ENCODE measurements at places on chromosomes 6 and 20. TPM values are rescaled to one million over a fixed set of nuclear protein-coding genes. Genes with fewer than 3 reads are reported as not detected.

DNA sequence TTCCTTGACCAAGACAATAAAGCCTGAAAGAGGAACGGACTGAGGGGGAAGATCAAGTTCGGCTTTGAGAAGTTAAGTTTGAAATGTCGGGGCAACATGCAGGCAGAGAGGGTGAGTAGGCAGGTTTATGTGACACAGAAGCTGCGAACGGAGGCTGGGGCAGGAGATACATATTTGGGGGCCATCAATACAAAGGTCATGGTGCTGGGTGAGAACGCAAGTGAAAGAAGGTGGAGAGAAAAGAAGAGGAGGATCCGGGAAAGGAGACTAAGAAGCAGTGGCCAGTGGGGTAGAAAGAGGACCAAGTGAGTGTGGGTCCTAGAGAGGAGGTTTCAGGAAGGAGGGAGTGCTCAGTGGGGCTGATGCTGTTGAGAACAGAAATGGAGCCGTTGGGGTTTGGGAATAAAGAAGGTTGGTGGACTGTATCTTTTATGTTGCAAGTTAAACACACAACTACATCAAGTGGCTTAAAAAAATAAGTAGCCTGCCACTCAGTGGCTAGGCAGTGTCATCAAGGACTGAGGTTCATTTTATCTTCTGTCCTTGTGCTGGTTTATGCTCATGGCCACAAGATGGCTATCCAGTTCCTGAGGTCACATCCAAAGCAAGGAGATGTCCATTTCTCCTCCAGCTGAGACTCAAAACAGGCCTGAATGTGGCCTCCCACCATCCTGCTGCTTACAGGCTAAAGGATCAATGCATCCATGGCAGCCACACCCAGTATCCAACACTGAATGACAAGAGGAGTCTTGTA lies 1.7 kb upstream of the BLCAP start:
- no peak for DNase-seq

GRCh38 chr6:47292944-47293343 lies 16.8 kb downstream of the TNFRSF21 start:
- DNase-seq, result no peak

GRCh38 chr20:3515379-3516170 lies 44.8 kb downstream of the ATRN start:
- no peak for DNase-seq

- DNase-seq, result no peak
These were observed 8.6 kb downstream of the CDC40 start for GRCh38 chr6:110188791-110189190.

DNA sequence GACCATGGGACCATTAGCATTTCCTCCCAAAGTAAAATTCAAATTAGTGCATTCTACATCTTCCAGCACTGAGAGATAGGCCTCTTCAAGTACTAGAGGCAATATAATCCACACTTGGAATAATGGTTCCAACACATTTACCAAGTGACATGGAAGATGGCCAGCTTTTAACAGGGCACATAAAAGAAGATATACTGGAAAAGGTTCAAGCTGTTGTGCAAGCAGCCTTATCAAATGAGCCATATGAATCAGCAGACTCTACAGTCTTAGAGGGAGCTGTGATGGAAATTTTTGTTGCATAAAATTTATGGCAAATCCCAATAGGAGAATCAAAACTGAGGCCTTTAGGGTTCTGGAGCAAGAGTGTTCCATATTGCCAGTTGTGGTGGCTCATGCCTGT lies 526.6 kb upstream of the IRAK1BP1 start:
- no peak for DNase-seq

The NR2E1 gene
- total RNA-seq, result not detected

The CRIP3 gene
- 5.8 TPM for total RNA-seq

The ETV7 gene
- not detected for total RNA-seq
